H9 (cell line): ENCODE measurements at places on chromosomes 11 and 22. TPM values are rescaled to one million over a fixed set of nuclear protein-coding genes. Genes with fewer than 3 reads are reported as not detected.

DNA sequence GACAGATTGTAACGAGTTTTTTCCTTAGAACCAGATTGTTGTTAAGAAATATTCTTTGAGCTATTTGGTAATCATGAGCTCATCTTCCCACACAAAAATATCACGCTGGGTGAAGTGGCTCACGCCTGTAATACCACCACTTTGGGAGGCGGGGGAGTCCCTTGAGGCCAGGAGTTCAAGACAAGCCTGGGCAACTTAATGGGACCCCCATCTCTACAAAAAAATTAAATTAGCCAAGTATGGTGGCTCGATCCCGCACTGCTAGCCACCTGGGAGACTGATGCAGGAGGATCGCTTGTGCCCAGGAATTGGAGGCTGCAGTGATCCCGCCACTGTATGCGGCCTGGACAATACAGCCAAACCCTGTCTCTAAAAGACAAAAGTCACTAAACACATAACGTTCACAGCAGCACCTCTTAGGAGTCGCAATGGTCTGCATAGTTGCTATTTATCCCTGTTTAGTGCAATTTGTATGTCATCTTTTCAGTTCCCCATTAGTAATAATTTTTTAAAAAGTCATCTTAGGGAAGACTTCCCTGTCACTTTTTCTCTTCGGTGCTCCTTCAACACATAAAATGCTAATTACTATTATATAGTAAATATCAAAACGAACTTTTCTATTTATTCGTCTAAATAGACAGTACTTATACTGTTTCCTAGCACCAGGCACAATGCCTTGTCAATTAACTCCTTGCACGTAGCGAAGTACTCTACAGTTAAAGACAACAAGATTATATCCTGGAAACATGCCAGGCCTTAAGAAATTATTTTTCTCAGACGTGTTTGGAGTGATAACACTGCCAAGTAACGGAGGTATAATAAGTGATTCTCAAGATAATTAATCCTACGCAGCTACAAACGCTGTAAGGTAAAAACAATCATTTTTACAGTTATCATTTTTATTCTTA is 1.1 kb downstream of the ST13 start:
- DNase-seq: no peak

DNA sequence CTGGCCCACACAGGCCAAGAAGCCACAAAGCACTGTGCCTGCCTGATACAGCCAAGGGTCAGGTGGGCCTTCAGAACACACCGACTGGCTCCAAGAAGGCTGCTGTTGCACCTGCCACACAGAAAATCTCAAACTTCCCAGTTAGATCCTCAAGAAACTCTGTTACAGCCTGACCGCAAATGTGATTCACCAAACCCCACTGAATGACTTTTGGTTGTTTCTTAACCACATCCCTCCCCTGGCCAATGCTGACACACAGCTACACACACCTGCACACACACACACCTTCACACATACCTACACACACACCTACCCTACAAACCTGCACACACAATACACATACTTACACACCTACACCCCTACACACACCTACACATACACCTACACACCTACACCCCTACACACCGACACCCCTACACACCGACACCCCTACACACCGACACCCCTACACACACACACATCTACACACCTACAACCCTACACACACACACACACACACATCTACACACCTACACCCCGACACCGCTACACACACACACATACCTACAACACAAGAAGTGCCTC is 31.5 kb downstream of the CDKN1C start:
- DNase-seq: no peak

GRCh38 chr11:134576286-134576685 is 164.2 kb upstream of the B3GAT1 start:
- DNase-seq: no peak

Gene CNIH2
- total RNA-seq: 11.8 and 12.0 TPM in 2 replicates
